ENCODE measurements at places on chromosomes 1 and 21.

- no peak for DNase-seq
Observed at GRCh38 chr1:52795464-52795863, 47.1 kb upstream of the ZYG11A start.

DNA sequence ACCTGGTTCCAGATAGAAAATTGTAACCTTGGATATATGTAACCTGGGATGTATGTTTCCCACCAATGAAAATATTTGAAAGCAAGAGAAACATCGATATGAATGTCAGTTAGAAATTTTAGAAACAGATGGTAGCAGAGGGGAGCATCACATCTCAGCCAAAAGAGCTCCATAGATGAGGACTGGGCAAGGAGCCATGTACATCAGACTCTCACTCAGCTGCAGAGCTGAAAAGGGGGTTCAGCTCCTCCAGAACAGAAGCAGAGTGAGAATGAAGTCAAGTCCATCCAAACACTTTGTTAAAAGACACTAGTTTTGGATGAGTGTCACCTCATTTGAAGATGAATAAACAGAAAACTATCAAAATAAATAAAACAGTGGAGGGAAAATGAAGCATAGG is 202.4 kb downstream of the HMCN1 start:
- no peak for DNase-seq

- no peak for DNase-seq
Observed at GRCh38 chr1:4003846-4004505, 103.9 kb upstream of the C1orf174 start.

GRCh38 chr1:12290828-12291227 is 61.0 kb downstream of the VPS13D start:
- DNase-seq = no peak

DNA sequence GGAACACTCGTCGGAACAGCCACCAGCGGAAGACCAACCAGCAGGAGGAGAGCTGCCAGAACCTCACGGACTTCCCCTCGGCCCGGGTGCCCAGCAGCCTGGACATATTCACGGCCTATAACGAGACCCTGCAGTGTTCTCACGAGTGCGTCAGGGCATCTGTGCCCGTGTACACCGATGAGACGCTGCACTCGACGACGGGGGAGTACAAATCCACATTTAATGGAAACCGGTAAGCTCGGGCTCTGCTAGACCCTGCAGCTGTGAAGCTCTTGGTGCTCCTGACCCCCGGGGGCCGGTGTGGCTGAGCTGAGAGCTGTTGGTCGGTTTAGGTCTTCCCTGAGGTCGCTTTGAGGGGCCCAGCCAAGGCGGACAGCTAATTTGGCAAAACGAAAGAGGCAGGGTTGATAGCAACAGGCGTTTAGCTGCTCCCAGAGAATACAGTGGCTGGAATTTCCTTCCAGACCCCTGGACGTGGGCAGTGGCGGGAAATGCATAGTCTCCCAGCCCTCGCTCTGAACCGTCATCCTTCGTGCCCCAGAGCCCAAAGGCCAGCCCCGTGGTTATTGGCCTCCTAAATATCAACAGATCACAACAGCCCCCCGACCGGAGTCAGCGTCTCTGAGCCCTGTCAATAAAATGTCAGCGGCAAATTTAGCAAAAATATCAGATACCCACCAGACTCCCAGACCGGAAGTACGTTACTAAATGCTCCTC is 118.0 kb downstream of the AJAP1 start:
- DNase-seq = no peak

- DNase-seq = no peak
Observed at GRCh38 chr1:197614916-197615692, 160.2 kb downstream of the DENND1B start.

DNA sequence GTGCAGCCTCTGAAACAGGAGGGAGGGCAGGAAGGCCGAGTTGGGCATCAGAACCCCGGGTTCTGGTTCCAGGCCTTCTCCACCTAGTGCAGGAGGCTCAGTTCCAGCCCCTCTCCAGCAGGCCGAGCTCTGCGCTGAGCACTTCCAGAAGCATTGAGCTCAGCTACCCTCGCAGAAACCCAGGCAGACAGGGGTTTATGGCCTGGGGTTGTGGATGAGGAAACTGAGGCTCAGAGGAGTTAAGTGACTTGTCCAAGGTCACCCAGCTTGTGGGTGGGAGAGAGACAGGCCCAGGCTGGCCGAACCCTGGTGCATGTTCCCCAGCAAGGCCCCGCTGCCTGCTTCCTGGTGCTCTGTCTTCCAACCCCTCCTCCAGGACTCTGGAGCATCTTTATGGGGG is 348.9 kb downstream of the PTPRU start:
- no peak for DNase-seq

- DNase-seq = no peak
Observed at GRCh38 chr21:44298301-44298700, 1.6 kb upstream of the PFKL start.

GRCh38 chr21:29403922-29404538 is 105.3 kb downstream of the BACH1 start:
- no peak for DNase-seq

DNA sequence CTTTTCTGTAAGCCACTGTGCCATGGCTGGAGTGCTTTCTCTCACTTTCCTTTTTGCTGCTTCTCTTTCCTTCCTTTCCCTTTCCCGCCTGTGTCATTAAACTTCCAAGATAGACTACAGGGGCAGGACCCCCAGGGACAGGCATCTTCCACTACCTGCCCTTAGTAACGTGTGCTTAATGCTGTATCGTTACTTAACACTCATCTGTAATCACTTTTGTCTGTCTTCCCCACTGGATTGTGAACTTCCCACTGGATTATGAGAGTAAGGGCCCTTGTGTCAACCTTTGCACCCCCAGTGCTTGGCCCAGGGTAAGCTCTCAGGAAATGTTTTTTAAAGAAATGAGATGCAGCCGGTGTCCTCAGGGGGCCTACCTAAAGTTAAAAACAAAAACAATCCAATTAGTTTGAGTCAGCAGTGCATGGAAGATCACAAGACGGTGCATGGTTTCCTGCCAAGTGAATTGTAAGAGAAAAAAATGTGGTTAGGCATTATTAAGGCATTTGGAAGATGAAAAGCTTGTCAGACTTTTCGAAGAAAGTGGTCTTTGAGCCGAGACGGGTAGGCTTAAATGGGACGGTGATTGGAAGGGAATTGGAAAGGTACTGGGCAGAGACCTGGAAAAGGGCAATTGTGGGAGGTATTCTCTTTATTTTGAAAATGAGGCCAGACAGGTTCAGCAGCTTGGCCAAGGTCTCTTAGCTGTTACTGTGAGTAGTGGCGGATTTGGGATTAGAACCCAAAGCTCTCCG is 958 bp downstream of the LYPLAL1 start:
- DNase-seq = no peak

DNA sequence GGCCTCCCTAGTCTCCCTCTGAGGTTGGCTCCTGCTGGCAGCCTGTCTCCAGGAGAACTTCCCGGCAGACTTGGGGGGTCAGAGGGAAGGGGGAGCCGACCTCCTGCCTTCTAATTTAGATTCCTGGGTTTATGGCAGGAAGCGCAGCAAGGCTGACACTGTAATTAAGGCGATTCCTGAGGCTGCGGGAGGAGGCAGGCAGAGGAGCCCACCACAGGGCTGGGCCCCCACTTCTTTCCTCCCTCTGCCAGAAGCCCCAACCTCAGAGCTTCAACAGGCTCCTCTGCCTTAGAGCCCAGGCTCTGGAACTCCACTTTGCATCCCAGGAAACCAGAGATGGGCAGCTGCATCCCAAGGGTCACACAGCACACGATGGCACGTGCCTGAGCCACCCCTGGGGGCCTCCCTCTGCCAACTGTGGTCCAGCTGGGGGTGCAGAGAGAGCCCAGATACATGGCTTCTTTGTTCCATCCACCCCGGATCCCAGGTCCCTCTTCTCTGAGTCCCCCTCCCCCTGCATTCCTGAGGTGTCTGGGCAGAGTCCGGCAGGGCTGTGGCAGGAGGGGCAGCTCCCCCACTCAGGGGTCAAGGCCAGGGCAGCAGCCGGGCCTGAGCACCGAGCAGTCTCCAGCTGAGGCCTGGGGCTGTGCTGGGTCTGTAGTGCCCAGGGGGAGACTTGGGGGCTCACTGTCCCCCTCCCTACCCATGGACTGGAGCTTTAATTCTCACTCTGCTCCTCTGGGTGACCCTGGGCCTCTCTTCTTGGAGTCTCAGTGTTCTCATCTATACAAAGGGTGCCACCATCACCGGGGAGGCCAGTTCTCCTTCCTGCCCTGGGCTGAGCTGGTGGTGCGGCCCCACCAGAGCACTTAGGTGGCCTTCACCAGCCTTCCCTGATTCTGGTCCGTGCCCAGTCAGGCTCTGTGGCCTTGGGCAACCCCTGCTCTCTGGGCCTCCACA is 39.4 kb upstream of the FAM131C start:
- no peak for DNase-seq

DNA sequence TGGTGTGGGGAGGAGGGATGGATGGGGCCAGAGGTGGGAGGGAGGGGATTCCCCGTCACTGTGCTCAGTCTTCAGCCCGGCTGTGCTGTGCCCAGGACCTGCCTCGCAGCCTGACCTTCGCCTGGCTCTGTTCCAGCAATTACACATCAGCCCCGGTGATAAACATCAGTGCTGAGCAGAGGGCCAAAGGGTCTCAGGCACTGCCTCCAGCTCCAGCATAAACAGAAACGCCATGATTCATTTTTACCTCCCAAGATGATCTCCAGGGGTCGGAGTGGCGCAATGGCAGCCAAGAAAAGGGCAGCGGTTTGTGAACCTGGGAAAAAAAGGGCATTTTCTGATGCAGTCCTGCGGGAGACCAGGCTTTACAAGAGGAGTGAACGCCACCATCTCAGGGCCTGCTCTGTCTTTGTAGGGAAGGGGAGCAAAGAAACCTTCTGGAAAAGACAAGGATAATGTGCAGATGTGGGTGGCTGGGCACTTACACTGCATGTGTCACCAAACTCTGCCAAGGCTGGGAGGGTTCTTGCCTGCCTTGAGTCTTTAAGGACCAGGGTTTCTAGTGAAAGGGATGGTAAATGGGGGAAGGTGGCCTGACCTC is 28.1 kb downstream of the SHISA4 start:
- DNase-seq = no peak

- DNase-seq = no peak
Observed at GRCh38 chr1:51282605-51283004, 46.5 kb downstream of the RNF11 start.

DNA sequence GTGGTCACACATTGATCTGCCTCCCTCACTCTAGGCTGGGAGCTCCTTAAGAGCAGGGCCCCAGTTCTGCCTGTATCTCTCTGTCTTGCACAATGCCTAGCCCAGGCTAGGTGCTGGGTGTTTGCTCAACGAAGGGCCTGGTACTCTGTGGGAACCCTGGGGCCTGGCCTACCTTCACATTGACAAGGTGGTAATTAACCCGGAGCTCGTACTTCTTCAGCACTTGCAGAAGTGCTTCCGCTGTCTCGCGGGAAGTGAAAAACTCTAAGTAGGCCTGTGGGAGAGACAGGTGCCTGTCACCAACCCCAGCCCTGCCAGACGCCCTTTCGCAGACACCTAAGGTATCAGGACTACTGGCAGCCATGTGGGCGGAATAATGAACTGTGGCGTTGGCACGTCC is 13.7 kb downstream of the MTHFR start:
- no peak for DNase-seq

- no peak for DNase-seq
Observed at GRCh38 chr1:22386774-22387173, 64.9 kb upstream of the ZBTB40 start.

- DNase-seq = no peak
Observed at GRCh38 chr1:29912425-29912824, 676.1 kb downstream of the PTPRU start.

- DNase-seq = no peak
Observed at GRCh38 chr1:115412286-115412685, 74.2 kb upstream of the NGF start.

DNA sequence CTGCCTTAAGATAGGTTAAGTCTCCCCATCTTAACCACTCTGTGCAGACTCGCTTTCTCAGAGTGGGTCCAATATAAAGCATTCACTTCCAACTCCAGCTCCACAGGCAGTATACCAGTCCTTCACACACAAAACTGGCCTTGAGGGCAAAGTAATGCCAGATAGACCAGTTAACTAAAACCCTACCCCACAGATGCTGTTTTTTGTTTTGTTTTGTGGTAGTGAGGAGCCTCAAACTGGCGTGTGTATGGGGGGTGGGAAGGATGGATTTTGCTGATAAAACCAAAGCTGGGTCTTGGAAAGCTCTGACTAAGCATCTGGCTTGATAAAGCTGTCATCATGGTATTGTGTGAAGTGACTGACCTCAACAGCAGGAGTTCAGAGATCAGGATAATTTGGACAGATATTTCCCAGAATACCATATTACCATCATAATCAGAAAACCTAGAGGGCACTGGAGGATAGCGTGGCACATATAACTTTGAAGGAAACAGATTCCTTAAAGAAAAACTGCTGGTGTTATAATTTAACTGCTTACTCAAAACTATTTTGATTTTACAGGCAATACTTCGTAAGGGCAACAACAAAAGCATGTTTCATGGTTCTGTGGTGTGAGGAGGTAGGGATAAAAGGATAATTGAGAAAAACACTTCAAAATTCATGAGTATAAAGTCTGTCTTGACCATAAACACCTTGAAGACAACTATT is 29.6 kb upstream of the CPLANE2 start:
- DNase-seq = no peak

GRCh38 chr1:21721295-21721985 is 52.3 kb upstream of the RAP1GAP start:
- DNase-seq = no peak

GRCh38 chr1:228465141-228465540 is 22.0 kb upstream of the RNF187 start:
- DNase-seq = no peak

DNA sequence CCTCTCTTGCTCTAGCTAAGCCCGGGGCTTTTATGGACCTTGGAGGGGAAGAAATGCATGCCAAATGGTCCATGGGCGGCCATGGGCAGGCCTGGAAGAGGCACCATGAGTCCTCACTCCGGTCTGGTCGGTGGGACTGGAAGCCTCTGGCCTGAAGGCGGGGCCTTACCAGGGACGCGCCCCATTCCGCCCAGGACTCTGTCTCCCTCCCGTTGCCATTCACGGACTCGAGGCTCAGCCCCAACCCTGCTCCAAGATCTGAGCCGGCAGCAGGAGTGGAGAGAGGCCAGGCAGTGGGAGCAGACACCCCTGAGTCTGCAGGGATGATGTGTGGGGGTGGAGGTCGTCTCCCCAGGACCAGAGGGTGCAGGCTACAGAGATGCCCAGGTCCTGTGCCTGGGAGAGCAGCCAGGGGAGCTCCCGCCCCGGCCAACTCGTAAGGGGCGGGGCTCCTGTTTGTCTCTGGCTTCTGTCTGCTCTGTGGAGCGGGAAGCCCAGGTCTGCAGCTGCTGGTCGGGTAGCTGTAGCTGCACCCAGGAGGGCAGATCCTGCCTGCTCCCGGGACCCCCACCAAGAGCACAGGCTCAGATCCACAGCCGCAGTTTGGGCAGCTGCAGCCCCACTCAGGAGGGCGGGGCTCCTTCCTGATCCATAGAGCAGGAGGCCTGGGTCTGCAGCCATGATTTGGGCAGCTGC is 8.3 kb upstream of the KANK4 start:
- DNase-seq = no peak

GRCh38 chr21:45263534-45263933 is 24.2 kb downstream of the POFUT2 start:
- DNase-seq = no peak

DNA sequence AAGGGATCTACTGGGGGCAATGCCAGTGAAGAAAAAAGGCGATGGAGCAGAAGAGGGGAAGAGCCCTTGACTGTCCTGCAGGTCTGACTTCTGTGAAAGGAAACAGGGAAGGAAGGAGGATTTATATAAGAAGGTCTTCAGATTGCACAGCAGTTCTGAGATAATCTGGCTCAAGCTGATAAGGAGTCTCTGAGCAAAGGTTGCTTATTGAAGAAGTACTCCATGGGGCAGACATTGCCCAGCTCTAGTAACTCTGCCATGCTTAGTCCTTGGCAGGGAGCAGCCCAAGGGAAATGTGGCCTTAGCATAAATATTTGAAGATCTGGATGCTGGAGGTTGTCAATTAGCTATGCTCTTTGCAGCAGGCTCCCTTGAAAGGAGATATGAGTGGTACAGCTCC is 15.9 kb upstream of the TTF2 start:
- DNase-seq = no peak

Data from activated T-helper 2 cell treated with anti-CD3 and anti-CD28 coated beads, Interferon-gamma antibody, Interleukin-2, Interleukin-4, amounts not matched to agents 10 μg/mL and 5 μg/mL and 100 μg/mL, durations not matched to agents 14 hours and 24 hours and 36 hours (primary cell).